HT1080 (cell line): ENCODE measurements at places on chromosomes 16 and 17. TPM values are rescaled to one million over a fixed set of nuclear protein-coding genes. Genes with fewer than 3 reads are reported as not detected.
A peak's percentile ranks its signal among the peaks of the same experiment; 100 is the strongest.

DNA sequence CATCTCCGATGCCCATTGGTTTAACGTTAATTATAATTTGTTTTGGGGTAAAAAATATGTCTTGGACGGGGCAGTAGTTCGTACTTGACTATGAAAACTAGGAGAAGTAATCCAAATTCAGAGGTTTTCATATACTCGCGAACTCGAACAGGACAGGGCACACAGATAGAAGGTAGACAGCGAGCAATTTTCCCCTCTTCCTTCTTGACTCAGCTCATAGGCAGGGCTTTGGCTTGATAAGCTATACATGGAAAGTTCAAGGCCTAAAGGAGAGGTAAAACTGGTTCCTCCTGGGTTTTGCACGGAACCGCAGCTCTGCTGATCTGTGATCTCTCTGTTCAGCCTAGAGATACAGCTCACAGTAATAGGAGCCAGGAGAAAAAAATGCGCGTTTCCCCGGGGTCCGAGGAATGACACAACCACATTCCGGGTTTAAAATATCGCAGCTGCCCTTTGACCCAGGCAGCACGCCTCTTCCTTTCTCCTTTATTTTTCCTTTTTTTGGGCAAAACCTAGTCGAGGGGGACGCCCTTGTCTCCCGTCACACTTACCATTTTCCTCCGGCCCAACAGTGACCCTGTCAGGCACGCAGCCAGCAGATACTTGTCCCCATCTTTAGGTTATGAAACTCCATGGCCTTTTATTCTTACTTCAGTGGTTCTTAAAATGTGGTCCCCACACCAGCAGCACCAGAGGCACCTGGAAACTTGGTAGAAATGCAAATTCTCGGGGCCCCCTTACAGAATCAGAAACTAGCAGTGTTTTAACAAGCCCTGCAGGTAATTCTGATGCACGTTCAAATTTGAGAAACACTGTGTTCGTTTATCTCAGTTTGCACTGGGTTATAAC, 1.7 kb upstream of the LASP1 start:
- peak; percentile 59 for DNase-seq

DNA sequence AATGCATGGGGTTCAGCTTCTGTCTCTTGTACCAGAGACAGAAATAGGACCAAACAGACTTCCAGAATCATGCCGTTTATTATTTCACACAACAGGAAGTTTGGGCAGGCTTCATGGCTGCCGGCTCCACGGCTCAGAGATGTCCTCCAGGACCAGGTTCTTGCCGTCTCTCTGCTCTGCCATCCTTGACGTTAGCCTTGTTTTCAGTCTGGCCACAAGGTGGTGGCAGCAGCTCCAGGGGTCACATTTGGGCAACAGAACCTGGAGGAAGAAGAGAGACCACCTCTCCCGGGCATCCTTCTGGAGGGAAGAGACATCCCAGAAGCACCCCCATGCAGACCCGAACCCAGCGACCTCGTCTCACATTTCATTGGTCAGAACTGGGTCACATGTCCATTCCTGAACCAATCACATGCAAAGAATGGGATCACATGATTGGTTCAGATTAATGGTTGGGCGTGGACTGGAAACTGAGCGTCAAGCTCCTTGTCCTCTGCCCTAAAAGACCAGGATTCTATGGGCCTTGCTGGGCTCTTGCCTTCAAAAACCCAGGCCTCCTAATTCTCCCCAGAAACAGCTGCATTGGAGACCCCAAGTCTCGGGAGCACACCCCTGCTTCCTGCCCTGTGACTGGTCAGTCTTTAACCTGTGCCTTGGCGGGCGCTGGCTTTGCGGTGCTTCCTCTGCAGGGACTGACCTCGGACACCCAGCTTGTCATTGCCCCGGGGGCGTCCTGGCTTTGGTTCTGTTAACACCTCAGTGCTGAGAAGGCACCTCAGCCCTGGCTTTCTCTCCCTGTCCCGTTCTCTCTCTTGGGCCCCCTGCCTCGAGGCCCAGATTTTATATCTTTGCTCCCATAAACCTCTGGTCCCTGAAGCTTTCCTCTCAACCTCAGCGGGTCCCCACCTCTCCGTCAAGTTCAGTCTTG, 63.3 kb downstream of the IRF8 start:
- DNase-seq: no peak

DNA sequence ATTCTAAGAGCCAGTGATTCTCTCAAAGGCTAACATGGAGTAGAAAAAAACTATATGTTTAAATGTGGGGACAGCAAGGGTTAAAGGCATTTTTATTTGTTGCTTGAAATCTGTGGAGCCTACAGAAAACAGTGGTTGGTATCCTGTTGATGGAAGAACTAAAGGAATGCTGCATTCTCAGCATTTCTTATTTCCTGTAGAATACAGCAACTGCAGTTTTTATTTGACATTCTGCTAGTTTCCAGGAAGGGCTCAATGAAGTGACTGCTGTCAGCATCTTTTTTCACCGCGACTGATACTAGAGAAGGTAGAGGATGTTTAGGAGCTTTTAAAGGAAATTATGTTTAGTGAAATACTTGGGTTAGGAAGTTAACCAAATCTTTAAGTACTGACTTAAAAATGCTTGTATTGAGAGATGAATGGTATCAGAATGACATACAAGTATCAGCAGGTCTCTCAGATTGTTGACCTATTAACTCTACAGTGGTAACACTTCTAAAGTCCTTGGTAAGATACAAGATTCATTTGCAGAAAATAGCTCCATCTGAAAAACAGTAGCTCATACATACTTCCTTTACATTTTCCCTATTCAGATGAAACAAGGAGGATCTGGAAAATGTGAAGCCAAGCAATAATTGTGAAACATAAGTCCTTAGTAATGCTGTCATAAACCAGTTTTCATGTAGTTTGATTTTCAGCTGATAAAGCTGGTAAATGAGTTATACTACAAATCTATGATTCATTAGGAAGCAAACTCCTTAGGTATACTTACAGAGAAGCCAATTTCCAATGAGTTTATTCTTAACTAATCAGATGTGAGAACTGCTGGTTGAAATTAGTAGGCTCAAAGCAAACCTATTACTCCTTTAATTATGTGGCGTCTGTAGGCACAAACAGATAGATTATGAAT, 15.2 kb downstream of the CLTC start:
- DNase-seq: no peak

DNA sequence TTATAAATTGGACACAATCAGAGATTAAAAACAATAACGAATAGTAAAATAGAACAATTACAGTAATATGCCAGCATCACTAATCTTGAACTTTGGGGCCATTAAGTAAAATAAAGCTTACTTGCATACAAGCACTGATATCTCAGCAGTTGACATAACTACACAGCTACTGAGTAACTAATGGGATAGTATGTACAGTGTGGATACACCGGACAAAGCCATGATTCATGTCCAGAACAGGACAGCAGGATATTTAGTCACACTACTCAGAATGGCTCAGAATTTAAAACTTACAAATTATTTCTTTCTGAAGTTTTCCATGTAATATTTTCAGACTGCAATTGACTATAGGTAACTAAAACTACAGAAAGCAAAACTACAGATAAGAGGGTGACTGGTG, 427.5 kb downstream of the CDH13 start:
- peak; percentile 48 for DNase-seq

DNA sequence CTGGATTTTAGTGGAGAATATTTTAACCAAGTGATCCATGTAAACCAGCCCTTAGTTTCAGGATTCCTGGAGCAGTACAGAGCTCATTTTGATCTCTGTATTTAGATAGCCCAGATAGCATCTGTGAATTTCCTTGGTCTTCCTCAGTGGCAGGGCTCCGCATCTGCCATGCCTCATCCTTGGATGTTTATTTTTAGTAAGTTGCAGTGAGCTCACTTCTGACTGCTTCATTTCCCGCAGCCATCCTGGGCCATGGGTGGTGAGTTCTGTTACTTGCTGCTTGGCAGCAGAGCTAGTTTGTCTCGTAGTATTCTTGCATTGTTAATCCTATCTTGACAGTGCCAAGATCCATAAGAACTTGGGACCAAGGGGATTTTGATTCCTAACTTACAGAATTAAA, 33.7 kb downstream of the IST1 start:
- peak; percentile 80 for DNase-seq

GRCh38 chr17:49996495-49997300, 1.7 kb upstream of the DLX3 start:
- DNase-seq: no peak

DNA sequence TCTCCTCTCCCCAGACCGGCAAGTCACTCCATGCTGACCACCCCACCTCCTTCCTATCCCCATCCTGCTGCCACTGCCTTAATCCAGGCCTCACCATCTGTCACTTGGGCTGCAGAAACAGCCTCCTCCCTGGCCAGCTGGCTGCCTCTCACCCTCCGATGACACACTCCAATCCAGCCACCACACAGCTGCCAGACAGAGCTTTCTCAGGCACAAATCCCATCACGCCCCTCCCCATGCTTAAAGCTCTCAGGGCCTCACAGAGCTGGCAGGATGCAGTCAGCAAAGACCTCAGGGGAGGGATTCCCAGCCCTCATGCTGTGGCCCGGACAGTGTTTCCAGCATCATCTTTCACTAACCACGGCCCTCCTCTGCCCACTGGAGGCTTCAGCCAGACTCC, 13.7 kb downstream of the CAMKK1 start:
- peak; percentile 49 for DNase-seq

GRCh38 chr16:85950136-85950918, 51.4 kb downstream of the IRF8 start:
- no peak for DNase-seq

DNA sequence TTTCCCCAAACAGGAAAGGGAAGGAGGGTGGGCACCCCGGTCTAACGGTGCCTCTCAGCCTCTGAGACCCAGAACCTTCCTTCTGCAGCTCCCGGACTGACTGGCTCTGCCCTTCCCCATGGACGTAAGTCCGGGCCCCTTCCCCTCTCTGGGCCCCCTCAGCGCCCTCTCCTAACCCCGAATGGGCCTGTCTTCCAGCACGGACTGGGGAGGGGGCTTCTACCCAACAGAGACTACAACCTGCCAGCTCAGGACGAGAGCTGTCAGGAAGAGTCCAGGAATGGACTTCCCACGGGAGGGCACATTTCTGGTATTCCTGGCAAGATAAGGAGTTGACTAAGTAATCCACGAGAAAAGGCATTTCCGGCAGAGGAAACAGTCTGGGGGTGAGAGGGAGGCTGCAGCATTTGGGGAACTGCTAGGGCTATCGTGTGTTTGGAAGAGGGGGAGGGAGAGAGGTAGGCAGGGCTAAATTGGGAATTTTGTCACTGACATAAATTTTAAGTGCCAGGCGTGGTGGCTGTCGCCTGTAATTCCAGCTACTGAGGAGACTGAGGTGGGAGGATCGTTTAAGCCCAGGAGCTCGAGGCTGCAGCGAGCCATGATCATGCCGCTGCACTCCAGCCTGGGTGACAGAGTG, 12.1 kb upstream of the ALDOA start:
- DNase-seq: no peak

GRCh38 chr16:67277999-67278772, 1.1 kb upstream of the PLEKHG4 start:
- DNase-seq: peak; percentile 89

- DNase-seq: no peak
Measured at GRCh38 chr16:88102597-88102996, 151.4 kb downstream of the BANP start.

Gene SPATA22
- total RNA-seq: not detected in 2 replicates

Gene KCNJ18
- total RNA-seq: 0.07 TPM in 1 of 2 replicates, not detected in the other

Gene ZFP90
- total RNA-seq: 0.11 and 0.27 TPM in 2 replicates

Gene TMC7
- total RNA-seq: 12.5 TPM in 2 replicates

Gene CDK3
- 2.1 and 3.5 TPM in 2 replicates for total RNA-seq

Gene PIMREG
- total RNA-seq: 12.8 and 12.9 TPM in 2 replicates
